RPMI7951 (cell line): ENCODE measurements at places on chromosomes 3 and 15.
A peak's percentile ranks its signal among the peaks of the same experiment; 100 is the strongest.

DNA sequence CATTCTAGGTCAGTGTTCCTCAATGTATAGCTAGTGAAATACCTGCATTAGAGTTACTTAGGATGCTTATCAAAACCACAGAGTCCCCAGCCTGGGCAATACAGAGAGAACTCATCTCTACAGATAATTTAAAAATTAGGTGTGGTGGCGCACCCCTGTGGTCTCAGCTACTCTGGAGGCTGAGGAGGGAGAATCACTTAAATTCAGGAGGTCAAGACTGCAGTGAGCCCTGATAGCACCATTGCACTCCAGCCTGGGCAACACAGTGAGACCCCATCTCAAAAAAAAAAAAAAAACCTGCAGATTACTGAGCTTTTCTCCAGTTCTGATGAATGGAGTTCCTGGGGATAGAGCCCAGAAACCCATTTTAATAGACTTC lies 10.1 kb upstream of the MINDY2 start:
- DNase-seq = no peak

- DNase-seq = no peak
Observed at GRCh38 chr3:195407531-195408409, 35.0 kb downstream of the ACAP2 start.

DNA sequence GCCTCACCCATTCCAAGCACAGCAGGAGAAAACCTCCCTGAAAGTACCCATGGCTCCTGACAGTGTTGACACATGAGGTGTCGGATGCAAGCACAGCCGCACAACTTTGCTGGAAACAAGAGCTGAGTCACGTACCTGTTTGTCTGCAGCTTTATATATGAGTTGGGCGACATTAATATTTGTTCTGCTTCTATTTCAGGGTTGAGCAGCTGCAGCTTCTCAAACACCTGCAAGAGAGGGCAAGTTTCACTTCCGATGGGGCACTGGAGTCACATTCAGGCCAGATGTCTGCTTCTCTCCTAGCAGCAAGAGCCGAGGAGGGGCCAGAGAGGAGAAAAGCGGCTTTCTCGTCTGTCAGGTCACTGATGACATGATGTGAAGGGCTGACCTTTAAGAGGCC lies 88.0 kb downstream of the NUP210 start:
- DNase-seq = no peak

DNA sequence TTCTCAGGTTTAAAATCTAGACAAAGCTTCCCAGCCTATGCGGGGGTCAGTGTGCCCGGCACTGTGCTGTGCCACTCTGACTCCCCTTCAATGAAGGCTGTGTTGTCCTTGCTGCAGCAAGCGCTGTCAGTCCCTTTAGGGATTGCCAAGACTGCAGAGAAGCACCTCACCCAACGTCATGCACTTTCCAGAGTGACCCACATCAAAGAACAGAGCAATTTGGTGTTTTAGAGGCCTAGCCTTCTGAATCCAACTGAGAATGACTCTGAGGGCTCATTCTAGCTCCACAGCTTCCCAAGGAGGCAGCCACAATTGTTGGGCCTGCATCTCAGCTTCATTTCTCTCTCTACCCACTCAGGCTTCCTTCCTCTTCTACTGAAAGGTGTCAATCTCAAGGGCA lies 26.4 kb downstream of the SLC9A9 start:
- no peak for DNase-seq

DNA sequence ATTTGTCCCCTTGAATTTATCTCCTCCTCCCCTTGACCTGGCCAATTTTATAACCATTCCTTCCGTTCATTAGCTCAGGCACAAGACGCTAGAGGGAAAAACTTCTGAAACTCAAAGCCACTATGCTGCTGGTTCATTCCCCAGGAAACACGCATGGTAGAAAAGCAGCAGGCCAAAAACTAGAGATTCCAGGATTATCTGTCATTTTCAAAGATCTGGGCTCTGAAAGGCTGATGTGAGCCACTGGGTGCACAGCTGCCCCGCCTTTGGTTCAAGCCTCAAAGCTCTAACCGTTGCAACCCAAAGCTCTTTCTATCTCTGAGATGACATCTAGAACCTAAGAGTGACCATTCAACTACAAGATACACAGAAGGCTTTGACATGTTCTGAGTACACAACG lies 6.1 kb downstream of the ANP32A start:
- DNase-seq = no peak

GRCh38 chr15:39124553-39125171 lies 456.2 kb upstream of the THBS1 start:
- peak; percentile 30 for DNase-seq
